Esophagus mucosa (tissue), 1 donor: ENCODE measurements at places on chromosomes 5 and 9.

DNA sequence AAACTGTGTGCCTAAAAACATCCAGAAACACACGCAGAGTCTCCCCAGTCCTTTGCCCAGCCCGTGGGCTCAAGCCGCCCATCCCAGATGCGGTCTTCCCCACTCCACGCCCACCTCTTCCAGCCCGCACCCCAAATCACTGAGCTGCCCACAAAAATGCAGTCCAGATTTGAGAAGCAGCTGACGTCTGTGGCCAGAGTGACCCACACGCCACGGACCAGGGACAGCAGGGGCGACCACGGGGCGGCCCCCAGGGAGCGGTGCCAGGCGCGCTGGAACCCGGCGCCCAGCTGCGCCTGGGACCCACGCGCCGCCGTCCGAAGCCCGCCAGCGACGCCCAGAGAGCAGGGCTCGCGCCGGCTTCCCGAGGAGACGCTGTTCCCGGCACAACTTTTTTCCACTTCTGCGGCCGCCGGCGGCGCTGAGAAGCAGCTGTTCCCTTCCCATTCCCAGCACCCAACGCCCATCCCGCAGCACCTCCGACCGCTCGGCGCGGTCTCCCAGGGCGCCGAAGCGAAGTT is 674 bp downstream of the LHFPL2 start:
- ATAC-seq: peak; percentile 50

DNA sequence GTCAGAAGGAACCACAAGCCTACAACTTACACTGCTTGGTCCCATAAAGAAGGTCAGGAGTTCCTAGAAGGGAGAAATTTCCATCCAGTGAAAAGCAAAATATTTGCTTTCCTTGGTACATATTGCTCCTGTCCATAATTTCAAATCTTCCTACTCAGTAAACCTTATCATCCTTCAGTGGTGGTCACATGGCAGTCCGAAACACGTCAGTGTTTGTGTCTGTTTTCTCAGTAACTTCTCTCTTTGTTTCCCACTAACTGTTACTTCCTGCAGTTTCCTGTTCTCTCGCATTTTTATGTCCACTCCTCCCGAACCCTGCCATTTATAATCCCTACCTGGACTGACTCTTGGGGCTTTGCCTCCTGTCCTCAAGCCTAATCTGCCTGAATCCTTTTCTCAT is 129.1 kb downstream of the FANCC start:
- no peak for ATAC-seq

- ATAC-seq: no peak
Observed at GRCh38 chr5:5069851-5070250, 70.3 kb upstream of the ADAMTS16 start.

GRCh38 chr5:181054871-181055459 is 14.9 kb downstream of the BTNL9 start:
- no peak for ATAC-seq

DNA sequence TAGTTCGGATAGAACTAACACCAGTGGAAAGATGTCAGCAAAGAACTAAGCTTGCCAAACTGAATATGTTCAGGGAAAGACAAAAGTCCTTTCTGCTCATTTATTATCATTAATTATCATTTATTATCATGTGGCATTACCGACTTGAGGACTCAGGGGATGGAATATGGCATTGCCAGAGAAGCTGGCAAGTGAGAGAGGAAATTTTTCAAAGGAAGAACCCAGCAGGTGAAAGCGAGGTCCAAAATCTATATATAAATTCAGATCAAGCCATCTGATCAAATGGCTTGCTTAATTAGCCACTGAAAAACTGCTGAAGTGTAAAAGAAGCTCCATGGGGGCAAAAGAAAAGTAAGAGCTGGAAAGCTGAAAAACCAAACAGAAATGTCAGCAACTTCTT is 1049.6 kb upstream of the SEMA6A start:
- ATAC-seq: no peak
